Stomach (tissue), 19 donors: ENCODE measurements at places on chromosomes 7 and 10. TPM values are rescaled to one million over a fixed set of nuclear protein-coding genes. Genes with fewer than 3 reads are reported as not detected.
A peak's percentile ranks its signal among the peaks of the same experiment; 100 is the strongest.

GRCh38 chr7:149329766-149330334 is 67.9 kb downstream of the ZNF783 start:
- DNase-seq = no peak

GRCh38 chr7:23129036-23129435 is 23.5 kb downstream of the KLHL7 start:
- DNase-seq = no peak

DNA sequence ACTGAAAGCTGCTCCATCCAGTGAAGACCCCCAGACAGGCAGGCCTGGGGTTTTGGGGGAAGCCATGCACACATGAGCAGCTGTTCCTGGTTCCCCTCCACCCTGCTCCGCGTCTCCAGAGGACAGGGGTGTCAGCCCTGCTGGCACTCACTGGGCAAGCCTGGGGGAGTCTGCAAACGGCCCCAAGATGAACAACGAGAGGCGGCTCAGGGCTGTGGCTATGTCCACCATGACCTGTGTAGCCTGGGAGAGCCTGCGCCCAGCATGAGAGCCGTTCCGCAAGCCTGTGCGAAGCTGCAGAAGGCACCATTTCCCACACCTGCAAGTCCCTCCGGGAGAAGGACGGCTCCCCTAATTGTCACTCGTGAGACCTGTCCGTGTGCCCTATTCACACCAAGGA is 59.5 kb downstream of the DPYSL4 start:
- DNase-seq = no peak

DNA sequence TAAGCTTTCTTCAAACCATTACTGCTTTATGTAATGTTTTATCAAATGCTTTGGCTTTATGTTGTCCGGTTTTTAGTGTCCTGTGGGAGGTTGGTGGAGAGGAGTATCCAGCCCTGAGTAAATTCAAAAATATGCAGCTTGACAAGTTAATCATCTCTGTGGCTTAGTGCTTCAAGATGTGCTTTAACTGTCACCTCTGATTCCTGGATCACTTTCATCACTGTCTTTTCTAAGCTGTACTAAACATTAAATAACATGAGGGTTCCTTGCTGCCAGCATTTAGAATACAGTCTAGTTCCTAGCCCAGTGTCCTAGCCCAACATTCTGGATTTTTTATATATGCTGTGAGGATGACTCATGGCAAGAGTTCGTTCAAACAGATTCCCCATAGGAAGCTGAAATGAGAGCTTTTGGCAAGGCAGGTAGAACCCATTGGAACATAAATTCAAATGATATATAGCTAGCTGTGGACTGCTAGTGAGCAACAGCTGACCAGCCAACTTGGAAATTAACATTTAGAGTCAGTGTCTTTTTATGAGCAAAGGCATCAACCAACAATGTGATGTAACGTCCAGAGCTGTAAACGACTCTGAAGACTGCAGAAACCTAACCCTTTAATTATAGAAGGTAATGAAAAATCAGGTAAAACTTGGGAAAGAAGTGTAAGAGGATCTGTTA is 80.6 kb upstream of the OIT3 start:
- peak; percentile 40 for DNase-seq

- DNase-seq = no peak
Measured at GRCh38 chr10:29862923-29863614, 196.3 kb downstream of the JCAD start.

Gene PRRT4
- not detected for total RNA-seq

Gene EXOC4
- total RNA-seq = 339 TPM
